ENCODE measurements at places on chromosomes 11 and 22. TPM values are rescaled to one million over a fixed set of nuclear protein-coding genes. Genes with fewer than 3 reads are reported as not detected.

ELMOD1 gene
- 0.39 TPM for total RNA-seq

DNA sequence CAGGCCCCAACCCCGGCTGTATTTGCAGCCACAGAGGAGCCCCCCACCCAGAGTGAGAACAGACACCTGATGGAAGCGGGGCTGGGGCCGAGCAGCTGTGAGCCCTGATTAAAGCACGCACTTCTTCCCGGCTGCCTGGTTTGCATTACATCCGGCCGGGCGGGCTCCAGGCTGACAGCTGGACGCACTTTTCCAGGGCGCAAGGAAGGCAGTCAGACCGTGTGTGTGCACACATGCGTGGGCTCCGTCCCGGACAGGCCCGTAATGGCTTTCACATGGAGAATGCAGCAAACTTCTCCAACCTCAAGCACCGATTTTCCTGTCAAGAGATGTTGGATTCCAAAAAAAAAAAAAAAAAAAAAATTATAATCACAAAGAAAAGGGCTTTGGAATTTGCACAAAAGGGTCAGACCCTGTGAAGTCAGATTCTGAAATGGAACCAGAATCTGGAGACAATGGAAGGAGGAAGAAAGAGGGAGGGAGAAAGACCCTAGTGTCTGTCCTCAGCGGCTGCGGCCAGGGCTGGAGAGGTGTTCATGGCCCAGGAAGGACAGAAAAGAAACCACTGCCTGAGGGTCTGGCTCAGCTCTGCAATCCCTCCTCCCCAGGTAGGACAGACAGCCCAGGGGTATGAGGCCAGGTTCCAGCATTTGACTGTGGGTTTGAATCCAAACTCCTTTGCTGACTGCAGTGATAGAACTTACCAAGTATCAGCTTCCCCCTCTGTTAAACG is 365.5 kb downstream of the MN1 start:
- DNase-seq, result no peak

PTS gene
- 78.5 TPM for total RNA-seq

- peak; percentile 78 for DNase-seq
These were observed 38.2 kb upstream of the WEE1 start for GRCh38 chr11:9535189-9535781.

CBLIF gene
- not detected for total RNA-seq

DNA sequence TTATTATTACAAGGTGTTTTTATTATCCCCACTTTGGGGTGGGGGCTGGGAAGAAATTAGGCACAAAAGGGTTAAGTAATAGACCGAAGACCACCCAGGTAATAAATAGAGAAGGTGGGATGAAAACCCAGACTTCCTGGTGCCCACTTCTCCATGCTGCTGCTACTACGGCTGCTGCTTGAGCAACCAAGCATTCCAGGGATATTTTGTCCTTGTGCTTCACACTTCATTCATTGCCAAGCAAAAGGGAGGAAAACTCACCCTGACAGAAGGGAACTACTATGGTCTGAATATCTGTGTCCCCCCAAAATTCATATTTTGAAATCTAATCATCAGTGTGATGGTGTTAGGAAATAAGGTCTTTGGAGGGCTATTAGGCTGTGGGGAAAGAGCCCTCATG is 470.9 kb upstream of the API5 start:
- no peak for DNase-seq

- peak; percentile 73 for DNase-seq
These were observed 9.8 kb downstream of the THAP12 start for GRCh38 chr11:76371170-76371569.

GRCh38 chr11:100632941-100633452 is 54.1 kb upstream of the ARHGAP42 start:
- DNase-seq, result no peak

DNA sequence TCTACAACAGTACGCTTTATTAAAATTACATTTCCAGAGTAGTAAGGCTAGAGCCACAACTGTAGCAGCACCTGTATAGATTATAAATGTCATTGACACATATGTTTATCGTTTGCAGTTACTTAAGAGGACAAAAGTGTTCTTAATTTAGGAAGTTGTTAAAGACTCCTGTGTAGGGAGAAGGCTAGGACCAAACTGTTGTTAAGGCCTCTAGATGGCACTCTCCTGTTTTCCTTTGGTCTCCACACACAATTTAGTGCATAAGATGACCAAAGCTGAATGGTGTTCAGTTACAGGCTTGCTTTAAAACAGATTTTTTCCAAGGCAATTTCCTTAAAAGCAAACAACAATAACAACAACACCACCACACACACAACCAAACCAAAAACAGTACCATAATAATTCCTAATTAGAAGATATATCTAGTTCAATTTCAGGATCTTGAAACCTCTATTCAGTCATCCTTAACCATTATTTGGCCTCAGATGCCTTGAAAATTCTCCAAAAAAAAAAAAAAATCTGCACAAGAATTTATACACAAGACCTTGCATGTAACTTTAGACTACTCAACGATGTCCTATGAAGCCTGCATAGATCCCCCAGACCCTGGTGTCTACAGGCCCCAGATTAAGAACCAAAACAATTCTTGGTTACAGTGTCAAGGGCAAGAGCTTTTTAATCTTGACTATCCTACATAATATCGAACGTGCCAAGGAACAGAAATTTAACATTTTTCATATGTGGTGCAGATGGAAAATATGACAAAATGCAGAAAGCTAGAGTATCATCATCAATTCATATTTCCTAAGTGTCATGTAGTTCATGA is 42.6 kb upstream of the APOA1 start:
- peak; percentile 74 for DNase-seq

ARHGAP32 gene
- 7.3 TPM for total RNA-seq

MFRP gene
- total RNA-seq, result not detected

DNA sequence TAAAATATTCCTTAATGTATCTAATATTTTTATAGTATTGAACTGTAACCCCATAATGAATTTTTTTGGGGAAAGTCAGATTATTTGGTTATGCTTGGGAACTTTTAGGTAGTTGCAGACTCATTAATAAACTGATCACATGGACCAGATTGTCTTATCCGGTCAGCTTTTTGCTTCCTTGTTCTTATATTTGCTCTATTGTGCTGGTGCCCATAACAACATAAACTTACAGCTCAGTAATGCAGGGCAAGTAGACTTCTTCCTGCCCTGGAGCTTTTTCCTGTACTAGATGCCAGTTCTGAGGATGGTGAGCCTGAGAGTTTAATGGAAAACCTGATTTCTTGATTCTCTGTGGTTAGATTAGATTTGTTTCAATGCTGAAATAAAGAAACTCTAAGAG is 53.2 kb downstream of the MTMR3 start:
- no peak for DNase-seq

DNA sequence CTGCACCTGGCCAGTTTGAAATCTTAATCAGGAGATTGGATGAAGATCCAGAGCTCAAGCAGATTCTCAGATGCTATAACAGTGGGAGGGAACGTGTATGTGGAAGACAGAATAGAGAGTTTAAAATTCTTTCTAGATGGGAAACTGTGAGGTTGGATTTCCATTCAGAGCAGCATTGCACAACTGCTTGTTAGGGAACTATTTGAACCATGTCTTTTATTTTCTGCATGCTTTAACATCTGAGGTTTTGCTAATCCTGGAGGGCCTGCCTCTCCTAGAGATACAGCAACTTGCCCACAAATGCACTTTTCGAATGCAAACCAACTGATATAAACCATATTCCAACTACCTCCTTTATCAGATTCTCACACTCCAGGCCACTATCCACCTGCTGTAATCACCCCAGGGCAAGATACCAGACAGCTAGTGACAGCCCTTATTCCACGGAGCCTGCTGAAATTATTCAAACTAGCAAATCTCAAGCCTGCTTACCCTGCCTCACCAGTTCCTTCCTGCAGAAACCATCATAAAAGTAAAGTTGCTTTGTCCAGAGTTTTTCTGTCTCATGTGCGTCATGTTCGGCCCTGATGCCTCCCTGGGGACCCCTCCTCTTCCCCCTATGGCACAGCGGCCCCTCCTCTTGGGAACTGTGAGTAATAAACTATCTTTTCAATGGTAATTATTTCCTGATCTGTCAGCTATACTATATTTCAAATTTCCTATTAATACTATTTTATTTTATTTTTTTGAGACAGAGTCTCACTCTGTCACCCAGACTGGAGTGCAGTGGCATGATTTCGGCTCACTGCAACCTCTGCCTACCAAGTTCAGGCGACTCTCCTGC is 18.4 kb upstream of the SEC14L4 start:
- no peak for DNase-seq

DNA sequence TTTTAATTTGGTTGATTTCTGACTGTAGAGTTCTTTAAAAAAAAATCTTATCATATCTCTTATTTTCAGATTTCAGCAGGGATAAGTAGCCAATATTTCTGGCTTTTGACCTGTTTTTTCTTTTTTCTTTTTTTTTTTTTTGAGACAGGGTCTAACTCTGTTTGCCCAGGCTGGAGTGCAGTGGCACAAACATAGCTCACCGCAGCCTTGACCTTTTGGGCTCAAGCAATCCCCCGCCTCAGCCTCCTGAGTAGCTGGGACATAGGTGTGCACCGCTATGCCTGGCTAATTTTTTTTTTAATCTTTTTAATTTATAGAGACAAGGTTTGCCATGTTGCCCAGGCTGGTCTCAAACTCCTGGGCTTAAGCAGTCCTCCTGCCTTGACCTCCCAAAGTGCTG is 23.9 kb upstream of the ZBTB44 start:
- no peak for DNase-seq

DCUN1D5 gene
- total RNA-seq, result 39.7 TPM

All from HFFc6 (cell line).